ENCODE measurements at places on chromosomes 2 and 18. TPM values are rescaled to one million over a fixed set of nuclear protein-coding genes. Genes with fewer than 3 reads are reported as not detected.

DNA sequence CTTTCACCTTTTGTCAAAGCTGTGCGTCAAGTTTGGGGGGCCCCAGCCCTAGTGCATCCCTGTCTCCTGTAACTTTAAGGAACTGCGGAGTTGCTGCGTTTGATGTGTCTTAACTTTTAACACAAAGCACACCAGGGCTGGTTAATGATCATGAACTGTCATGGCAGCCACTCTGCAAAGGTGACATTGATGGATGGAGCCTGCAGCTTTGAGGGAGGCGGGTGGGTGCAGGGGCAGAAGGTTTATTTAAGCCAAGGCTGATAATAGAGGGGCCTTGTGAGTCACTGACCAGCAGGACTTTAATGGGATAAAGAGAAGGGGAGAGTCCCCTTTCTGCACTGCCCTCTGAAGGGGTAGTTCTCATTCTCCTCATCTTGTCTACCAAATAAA, 190.2 kb upstream of the GATA6 start:
- DNase-seq, result no peak

- no peak for DNase-seq
These were observed 194.3 kb upstream of the ERBB4 start for GRCh38 chr2:212732860-212733259.

CYS1 gene
- 0.17 TPM for total RNA-seq

DNA sequence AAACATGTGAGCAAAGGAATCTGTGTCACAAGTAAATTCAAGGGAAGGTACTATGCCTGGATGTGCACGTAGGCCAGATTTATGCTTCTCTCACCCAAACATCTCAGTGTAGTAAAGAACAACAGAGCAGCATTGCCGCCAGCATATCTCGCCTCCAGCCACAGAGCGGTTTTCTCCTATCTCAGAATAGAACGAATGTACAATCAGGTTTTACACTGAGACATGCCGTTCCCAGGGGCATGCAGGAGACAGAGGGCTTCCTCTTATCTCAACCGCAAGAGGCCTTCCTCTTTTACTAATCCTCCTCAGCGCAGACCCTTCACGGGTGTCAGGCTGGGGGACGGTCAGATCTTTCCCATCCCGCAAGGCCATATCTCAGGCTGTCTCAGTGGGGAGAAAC, 175.3 kb downstream of the RPIA start:
- DNase-seq, result no peak

TTC31 gene
- total RNA-seq, result 46.3 TPM

INO80B gene
- 32.1 TPM for total RNA-seq

DNA sequence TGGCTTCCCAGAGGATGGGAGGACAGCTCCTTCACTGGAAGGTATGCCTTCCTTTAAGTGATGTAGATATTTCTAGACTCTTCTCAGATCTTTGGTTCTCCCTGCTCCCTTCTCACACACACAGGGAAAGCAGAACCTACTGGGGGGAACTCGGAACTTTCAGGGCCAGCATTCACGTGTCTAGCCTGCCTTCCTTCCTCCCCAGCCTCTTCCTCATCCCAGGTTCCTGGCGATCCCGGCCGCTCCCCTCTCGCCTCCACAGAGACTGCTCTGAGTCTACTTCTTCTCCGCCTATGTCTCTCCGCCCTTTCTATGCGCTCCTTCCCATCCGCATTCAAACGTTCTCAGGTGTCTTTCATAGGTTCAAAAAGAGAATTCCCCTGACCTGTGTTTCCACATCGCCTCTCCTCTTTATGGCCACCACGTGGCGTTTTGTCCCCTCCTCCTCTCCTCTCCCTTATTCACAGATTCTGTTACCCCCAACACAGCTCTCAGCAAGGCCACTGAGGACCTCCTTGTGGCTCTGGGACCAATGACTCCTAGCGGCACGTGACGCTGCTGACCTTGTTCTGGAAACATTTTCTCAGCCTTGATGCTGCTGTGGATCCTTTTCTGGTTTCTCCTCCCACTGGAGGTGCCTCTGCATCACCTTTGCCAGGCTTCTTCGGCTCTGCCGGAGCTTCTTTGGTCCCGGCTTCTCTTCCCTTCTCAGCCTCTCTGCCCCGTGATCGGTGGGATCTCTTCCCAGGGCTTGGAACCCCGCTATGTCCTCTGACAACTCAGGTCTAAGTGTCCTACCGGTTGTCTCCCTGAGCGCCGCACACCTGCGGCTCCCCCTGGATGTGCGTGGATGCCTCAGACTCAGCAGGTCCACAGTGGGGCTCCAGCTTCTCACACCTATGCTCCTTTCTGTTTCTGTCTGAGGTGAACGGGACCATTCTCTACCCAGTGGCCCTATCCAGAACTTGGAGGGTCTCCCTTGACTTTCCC, 77.5 kb downstream of the VAPA start:
- no peak for DNase-seq

Data from activated CD4-positive, alpha-beta T cell treated with anti-CD3 and anti-CD28 coated beads, Interleukin-2, amount 10 ng/mL, durations not matched to agents 7 days and 5 days (primary cell).